Cerebellar cortex (tissue), 1 donor: ENCODE measurements at places on chromosomes 16 and 17.

DNA sequence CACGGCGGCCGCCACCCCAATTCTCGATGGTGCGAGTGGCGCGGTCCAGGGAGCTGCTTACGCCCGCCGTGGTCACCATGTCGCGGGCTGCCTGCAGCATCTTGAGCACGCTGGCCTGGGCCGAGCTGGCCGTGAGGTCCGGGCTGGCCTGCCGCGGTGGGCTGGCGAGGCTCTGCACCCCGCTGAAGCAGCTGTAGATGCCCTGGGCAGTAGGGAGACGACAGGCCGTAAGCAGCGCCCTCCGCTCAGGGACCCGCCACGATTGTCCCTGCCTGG is 16.4 kb downstream of the GRIN2C start:
- DNase-seq = no peak

GRCh38 chr17:8435245-8436168 is at the start of gene NDEL1:
TSS of gene NDEL1 (plus strand) at chr17:8435884. CDS start at chr17:8444272, 8,388 bp downstream.
- peak; percentile 97 for DNase-seq

DNA sequence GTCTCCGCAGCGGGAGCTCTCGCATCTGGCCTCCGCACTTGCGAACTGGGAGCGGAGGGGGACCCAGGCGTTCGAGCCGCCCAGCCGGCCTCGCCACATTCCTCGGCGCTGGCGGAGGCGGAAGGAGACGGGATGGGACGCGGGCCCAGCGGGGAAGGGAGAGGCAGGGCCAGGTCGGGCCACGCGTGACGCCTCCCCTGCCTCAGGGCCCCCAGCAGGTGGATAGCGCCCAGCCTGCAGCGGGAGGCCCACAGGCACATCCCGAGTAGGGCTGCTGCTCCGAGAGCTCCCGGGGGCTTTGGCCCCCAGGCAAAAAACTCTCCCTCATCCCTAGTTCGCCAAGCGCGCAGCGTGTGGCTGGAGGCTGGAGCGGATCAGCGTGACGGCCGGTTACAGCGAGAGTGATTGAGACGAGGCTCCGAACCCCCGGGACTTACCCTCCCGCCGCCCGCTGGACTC is 800 bp downstream of the PLEKHH3 start:
- DNase-seq = no peak

- no peak for DNase-seq
These were observed 86.0 kb upstream of the KIF2B start for GRCh38 chr17:53736516-53737240.

DNA sequence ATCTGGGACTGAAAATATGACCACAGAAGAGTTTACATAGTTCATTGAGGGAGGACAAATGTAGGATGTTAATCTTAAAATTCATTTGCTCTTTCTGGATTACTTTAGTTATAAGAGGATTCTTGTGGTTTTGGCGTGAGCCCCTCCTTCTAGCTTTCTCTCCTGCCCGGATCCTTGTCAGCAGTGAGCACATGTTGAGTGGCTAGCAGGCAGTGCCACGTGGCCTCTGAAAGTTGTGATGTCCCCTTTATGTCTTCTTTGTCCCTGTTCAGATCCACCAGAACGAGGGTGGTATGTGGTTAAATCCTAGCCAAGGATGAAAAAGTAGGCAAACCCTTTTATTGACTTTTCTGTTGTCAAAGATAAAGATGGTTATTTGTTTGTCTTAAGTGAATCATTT is 83.8 kb downstream of the GNAO1 start:
- DNase-seq = no peak

GRCh38 chr16:79041206-79041605 is 559.3 kb downstream of the MAF start:
- no peak for DNase-seq

DNA sequence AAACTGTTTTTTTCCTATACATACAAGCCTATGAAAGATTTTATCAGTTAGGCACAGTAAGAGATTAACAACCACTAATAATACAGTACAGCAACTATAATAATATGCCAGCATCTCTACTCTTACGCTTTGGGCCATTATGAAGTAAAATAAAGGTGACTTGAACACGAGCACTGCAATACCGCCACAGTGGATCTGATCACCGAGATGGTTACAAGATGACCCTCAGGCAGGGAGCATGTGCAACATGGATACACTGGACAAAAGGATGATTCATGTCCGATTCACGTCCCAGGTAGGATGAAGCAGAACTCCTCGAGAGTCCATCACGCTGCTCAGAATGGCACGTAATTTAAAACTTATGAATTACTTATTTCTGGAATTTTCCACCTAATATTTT is 10.5 kb downstream of the PELP1 start:
- DNase-seq = no peak

DNA sequence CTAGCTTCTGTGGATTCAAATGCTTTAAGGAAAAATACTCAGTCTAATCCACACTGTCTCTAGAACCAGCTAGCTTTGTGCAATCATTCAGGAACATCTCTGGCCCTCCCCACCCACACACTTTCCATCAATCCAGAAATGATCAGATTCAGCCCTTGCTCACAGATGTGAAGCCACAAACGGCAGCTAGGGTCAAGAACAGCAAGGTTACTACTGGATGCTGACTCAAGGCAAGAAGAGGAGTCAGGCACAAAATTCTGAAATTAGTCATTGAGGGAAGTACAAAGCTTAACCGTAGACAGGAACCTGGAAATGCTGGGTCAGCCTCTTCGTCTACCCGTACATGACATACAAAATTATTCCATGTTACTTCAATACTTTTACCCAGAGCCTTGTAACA is 174.6 kb downstream of the CDH13 start:
- no peak for DNase-seq

DNA sequence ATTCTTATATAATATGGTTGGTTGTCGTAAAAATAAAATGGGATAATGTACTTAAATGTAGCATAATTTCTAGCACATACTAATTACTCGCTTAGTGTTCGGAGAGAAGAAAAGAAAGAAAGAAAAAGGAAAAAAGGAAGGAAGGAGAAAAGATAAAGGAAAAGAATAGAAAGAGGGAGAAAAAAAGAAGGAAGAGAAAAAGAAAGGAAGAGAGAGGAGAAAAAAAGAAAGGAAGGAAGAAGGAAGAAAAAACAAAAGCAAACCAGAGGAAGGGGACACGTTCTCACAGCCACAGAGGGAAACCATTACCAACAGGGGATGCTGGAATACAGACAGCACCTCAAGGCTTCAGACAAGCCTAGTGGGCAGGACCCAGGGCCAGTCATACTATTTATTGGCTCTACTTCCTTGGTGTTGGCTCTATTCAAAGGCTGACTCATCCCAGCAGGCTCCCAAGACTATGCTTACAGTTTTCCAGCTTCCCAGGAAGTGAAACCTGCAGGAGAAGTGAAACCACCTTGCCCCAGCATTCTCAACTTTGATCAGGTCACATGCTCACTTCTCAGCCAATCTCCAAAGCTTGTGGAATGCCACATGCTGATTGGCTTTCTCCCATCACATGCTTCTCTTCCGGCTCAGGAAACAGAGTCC is 273.5 kb upstream of the IRX5 start:
- no peak for DNase-seq

DNA sequence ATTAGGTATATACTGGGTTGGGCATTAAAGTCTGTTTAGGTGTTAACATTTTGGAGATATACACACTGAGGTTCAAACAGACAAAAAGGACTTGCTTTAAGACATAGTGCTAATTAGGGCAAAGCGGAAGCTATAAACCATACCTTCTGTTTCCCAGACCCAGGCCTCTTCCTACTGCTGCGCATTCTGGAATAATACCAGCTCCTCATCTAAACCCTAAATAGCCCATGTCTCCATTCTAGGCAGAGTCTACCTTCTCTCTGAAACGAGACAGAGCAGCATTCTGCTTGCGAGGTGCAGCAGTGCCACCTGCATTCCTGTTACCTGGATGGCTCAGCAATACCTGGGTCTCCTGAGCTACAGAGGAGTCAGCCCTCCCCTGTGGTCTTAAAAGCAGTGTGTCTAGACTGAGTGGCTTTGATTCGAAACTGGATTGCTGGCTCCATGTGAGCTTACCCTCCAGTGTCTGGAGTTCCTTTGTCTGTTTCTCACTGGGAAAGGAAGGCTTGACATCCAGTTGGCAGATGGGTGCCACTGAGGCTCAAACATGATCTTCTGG is 6.4 kb downstream of the YPEL2 start:
- DNase-seq = peak; percentile 80

DNA sequence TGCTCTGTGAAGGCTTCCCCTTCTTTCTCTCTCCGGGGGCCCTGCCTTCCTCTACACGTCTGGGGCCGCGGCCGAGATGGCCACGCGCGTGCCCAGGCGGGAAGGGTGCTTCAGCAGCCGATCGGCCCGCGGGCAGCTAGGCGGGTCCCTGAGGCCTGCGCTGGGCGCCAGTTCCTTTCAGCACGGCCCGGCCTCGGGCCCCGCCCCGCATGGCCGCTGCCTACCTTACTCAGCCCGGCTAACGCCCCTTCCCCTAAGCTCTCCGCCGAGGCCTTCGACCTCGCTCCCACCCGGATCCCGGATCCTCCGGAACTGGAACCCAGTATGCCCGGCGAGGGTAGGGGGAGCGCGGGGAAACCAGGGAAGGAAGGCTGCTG is 335 bp downstream of the TMEM11 start:
- no peak for DNase-seq

DNA sequence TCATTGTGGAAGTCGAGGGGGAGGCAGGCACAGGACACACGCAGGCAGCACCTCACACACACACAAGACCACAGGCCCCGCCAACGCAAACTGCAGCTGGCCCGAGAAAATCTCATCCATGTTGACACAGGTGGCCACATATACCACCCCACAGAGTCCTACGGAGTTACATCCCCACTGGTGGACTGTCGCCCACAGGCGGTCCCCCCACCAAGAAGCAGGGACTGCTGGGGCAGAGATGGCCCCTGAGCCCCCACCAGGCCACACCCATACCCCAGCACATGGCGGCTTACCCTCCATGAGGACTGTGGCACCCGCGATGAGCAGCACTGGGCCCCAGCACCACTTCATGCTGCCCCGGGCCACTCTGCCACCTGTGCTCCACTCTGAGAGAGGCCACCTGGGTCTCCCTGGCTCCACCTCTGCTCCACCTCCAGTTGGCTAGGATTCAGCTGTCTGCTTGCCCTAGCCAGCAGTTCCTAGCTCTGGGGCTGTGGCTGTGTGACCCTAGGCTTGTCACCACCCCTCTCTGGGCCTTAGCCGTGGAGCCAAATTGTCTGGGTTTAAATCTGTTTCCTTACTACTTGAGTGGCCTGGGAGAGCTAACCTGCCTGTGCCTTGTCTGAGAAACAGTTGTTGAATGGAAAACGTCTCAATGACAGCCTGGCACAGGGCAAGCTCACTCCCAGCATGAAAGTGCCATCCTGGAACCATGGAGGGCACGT is at the start of gene PRSS53:
PRSS53 (minus strand) TSS at position 485 of the 725 bp plus-strand sequence; CDS start at position 351, 134 bp downstream.
- DNase-seq = no peak

- DNase-seq = no peak
These were observed 2.9 kb downstream of the SLC38A8 start for GRCh38 chr16:84039696-84040095.

DNA sequence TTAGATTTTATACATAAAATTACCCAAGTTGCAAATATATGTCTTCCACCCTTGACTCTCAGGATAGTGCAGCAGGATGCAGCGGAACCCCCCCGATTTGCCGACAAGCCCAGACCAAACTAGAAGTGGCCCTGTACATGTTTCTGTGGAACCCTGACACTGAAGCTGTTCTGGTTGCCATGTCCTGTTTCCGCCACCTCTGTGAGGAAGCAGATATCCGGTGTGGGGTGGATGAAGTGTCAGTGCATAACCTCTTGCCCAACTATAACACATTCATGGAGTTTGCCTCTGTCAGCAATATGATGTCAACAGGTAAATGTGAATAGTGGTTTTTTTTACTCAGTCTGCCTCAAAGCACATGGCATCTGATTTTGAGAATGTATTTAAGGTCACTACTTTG is 70.7 kb downstream of the OMG start:
- no peak for DNase-seq

GRCh38 chr17:76000016-76000754 is 470 bp upstream of the CDK3 start:
- DNase-seq = peak; percentile 33

DNA sequence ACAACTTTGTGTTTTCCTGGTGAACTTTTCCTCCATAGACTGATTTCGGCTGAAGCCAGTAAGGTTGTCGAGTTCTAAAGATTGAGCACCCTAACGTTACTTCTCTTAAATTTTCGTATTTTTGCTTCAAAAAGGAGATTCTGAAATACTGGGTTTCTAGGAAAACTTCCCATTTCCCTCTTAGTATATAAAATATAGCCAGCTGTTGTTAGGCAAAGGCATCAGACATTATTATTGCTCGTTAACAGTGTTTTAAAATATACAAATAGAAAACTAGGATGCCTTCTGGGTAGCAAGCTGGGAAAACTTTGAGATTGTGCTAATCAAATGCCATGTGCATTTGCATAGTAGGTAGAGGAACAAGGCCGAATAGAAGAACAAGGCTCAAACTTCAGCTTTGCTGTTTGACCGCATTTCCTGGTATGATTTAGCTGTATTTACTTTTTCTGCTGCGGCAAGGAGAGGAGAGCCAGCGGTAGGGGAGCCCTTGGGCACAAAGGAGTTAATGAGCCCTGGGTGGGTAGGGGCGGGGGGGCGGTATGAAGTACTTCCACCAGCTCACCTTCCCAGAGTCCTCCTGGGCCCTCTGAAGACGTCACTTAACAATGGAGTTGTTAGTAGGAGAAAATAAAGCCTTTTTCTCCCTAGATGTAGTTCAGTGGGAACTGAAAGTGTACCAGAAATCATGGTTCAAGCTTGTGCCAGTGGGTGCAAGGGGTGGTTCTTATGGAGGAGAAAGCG is 151.9 kb downstream of the MSI2 start:
- DNase-seq = no peak
